ENCODE measurements at places on chromosomes 16 and 17.
A peak's percentile ranks its signal among the peaks of the same experiment; 100 is the strongest.

DNA sequence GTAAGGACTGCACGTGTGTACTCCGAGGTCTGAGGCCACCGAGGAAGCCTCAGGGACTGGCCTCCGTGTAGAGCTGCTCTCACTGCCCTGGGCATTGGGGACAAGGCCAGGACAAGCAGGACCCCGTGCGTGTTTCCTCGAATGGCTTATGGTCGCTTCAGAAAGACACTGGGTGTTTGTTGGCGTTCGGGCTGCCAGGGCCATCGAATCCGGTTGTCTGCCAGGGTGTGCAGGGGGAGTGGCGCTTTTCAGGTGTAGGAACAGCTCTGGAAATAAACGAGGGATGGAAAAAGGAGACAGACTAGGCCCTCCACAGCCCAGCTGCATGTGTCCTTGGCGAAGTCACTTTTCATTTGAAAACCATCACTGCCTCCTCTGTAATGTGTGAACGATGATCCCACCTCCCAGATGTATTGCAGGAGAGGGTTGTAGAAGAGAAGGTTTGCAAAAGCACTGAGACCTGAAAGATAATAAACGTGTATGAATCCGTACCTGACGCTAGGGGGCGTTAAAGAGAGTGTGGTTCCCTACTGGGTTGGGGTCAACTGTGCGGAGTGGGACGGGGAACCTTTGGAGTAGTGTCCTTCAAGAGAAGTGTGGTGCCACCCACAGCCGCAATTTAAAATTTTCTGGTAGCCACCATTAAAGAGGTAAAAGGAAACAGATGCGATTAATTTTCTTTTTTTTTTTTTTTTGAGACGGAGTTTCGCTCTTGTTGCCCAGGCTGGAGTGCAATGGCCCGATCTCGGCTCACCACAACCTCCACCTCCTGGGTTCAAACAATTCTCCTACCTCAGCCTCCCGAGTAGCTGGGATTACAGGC, 2.1 kb upstream of the ZSCAN10 start:
- no peak for DNase-seq

- DNase-seq = no peak
These were observed 5.4 kb downstream of the PDILT start for GRCh38 chr16:20399185-20399584.

DNA sequence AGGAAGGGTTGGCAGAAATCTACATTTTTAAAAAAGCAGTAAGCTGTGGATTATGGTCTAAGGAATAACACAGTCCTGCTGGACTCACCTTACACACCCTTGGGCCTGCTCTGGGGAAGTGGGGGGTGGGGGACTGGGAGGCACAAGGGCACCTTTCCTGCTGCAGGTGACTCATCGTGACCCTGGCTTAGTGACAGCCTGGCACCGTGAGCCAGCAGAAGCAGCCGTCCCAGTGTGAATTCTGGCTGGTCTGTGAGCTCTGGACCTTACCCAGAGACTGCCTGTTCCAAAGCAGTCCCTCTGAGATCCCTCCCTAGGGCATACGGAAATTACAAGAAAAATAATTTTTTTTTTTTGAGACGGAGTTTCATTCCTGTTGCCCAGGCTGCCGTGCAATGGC, 4.2 kb upstream of the CRK start:
- DNase-seq = peak; percentile 26

DNA sequence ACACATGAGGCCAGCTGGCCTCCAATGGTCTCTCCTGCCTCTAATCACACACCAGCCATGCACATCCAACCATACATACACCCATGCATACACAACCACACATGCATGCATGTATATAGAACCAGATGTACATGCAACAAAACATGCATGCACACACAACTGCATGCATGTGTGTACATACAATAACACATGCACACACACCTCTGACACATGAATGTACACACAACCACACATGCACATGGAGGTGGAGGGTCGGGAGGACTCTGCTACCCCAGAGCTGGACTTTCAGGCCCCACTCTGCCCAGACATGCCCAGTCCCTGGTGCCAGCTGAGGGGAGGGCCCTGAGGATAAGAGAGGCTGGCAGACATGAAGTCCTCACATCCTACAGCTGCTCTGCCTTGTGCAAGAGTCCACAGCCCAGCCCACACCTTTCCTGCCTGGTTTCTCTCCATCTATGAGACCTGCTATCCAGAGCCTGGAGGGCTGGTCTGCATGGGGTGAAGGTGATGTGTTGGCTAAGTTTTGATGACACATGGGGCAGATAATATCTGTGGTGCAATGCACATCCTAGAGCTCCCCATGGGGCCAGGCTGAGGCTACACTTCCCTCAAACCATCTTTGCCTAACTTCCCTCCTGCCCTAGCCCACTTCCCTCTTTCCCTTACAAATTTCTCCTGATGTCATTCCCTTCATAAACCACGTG, 50.9 kb upstream of the SDK2 start:
- DNase-seq = no peak

- no peak for DNase-seq
These were observed 110.3 kb downstream of the BANP start for GRCh38 chr16:88061346-88062110.

GRCh38 chr16:4660454-4661007, 32.8 kb upstream of the NUDT16L1 start:
- DNase-seq = no peak

- DNase-seq = no peak
These were observed 1.6 kb downstream of the IGF2BP1 start for GRCh38 chr17:48998587-48999440.

DNA sequence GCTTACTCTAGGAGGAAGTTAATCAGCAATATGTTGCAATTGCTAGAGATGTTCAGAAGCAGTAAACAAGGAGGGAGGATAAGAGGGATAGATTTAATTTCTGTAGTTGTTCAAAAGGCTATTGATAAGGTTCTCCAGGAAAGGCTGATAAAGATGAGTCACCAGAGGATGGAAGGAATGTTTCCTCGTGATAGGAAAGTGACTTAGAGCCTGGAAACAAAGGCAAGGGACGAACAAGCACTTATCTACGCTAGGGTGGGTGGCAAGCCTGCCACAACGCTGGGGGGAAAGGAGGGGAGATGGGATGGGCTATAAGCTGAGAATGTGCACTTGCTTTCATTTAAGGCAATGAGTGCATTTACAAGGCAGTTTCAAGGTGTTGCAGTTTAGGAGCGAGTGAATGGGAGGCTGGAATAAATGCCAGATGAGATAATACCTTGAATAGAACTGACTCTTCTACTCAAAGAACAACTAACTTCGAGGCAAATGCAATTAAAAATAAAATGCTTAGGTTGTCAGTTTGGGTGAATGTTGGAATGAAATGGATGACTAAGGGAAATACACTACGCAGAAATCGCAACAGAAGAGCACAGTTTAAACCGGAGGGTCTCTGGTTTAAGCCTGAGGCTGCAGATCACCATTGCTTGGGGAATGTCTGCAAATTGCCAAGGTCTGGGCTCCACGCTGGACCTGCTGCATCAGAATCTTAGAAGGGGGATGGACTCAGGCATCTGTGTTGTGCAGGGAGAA, 76.0 kb upstream of the RBBP6 start:
- no peak for DNase-seq

DNA sequence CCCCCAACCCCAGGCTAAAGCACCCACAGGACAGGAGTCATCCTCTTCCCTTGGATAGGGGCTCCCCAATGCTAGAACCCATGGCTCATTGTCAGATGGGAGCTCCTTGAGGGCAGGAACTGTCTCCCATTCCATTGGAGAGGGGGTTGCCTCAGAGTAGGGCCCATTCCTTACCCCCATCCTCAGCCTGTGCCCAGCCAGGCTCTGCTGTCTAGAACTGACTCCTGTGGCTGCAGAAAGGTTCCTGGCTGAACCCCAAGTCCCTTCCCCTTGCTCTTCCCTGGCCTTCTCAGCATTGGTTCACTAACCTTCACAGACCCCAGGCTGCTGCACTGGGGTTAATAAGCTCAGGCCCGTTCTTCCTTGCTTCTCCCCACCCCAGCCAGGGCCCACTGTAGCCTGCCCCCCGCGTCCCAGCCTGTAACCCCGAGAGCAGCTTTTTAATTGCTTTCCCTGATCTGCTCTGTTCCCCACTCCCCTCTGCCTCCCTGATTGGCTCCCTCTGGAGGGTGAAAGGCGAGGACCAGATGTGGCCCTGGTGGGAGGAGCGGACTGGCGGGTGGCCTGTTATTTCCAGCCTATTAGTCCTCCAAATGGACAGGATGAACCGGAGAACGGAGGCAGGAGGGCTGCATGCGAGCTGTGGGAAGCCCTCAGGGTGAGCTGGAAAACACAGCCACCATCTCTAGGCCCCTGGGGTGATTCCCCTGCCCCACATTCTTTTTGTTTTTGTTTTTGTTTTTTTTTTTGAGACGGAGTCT, 6.0 kb upstream of the GFAP start:
- no peak for DNase-seq

DNA sequence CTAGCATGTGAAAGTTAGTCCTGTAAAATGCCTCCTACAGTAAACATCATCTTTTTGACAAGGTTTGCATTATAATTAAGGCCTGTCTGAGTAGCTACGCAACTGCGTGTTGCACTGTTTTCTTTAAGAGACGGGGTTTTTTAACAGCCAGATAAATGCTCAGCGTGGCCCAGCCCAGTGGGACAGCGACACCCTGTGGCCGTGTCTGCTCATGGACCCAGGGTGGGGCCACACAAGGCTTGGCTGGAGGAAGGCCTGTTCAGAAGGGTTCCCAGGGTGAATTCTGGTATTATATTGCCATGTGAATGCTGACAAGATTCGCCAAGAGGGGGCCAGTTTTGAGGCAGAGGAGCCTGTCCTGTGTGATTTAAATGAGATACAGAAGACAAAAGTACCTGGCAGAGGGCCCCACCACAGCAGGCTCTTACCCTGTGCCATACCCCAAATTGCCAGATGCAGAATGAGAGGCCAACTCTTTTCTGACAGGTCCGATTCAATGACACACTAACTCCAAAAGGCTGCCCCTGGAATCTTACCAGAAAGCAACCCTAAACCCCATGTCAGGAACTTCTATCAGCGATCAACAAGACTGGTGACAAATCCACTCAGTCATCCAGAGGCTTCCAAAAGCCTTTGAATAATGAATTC, 65.9 kb upstream of the IRX6 start:
- DNase-seq = no peak

- no peak for DNase-seq
These were observed 4.6 kb upstream of the ATP2A1 start for GRCh38 chr16:28873543-28874201.

Data from SW 1271 (cell line).